ENCODE measurements at places on chromosomes 4 and X.

DNA sequence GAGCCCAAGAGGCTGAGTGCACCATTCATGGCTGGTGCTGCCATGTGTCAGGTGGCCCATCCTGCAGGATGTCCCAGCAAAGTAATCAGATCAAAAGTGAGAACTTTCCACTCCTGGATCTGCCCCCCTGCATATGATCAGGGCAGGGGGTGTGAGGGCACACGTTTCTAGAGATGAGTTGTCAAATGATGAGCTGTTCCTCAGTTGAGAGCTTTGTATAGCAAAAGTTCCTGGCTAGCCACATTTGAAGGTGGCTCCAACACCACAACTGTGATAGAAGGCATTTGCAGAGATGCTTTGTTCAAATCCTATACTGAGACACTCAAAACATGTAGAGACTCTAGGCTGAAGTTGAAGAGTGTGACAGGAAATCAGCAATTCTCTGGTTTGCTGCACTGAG is 501.8 kb downstream of the BCOR start:
- DNase-seq = no peak

DNA sequence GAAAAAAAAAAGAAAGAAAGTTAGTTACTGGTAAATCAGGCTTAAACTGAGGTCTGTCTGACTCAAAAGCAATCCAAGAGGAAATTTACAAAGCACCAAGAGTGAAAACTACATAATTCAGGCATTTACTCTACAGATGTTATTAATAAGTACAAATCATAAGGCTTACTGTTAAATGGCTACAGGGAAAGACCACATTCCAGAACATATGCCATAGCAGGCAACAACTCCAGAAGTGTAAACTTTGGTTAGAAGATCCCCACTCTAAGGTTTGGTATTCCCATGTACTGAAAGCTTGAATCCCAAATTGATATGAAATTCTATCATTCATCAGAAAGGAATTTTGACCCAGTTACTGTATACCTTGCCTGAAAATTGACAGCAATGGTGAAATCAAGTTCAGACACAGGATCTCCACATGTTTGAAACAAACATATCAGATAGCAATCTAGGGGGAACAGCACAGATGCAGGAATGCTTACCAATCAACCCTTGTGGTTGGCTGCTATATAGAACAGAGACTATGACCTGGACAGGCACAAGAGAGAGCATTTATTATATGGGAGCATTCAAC is 6.6 kb downstream of the USP26 start:
- no peak for DNase-seq

- no peak for DNase-seq
Observed at GRCh38 chr4:145047151-145047550, 50.8 kb downstream of the ANAPC10 start.

DNA sequence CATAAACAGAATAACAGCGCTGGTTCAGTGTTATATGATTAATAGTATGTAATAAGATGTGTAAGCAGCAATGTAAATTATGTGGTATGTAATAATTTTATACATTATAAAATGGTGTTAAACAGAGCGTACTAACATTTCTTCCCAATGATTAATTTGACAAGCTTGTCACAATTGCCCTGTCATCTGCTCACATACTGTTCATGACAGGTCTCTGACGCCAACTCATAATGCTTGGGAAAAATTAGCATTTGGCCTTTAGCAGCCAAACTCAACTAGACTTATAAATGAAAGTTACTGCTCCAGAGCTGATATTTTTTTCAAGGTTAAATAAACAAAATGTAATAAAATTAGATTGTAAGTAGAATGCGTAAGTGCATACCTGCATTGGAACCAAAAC is 246.8 kb downstream of the TRAM1L1 start:
- DNase-seq = no peak

- DNase-seq = no peak
Observed at GRCh38 chr4:152189451-152190179, 346.3 kb downstream of the FBXW7 start.
